ENCODE measurements at places on chromosomes 6 and 20. TPM values are rescaled to one million over a fixed set of nuclear protein-coding genes. Genes with fewer than 3 reads are reported as not detected.
A peak's percentile ranks its signal among the peaks of the same experiment; 100 is the strongest.

Gene RCAN2
- not detected for total RNA-seq

Gene FBXO9
- total RNA-seq = 42.7 TPM

Gene PHACTR3
- total RNA-seq = 0.26 TPM

Gene HCRTR2
- not detected for total RNA-seq

Gene CYP24A1
- 1.9 TPM for total RNA-seq

DNA sequence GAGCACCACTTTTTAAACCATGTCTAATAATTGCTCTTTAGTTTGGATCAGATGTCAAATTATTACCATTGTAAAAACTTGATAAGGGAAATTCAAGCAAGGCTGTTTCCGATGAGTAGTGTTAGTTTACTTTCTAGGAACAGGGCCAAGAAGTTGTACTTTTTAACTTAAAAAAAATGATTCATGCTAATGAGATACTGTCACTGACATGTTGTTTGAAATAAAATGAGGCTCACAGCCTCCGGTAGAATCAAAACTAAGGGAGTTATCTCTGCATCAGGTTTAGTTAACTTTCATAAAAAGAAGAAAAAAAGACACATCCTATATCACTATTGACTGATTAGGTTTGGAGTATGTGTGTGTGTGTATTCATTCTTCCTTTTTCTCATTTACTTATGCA, 55.2 kb upstream of the SUPT3H start:
- no peak for DNase-seq

GRCh38 chr6:13295576-13295975, 32.8 kb downstream of the TBC1D7 start:
- no peak for DNase-seq

DNA sequence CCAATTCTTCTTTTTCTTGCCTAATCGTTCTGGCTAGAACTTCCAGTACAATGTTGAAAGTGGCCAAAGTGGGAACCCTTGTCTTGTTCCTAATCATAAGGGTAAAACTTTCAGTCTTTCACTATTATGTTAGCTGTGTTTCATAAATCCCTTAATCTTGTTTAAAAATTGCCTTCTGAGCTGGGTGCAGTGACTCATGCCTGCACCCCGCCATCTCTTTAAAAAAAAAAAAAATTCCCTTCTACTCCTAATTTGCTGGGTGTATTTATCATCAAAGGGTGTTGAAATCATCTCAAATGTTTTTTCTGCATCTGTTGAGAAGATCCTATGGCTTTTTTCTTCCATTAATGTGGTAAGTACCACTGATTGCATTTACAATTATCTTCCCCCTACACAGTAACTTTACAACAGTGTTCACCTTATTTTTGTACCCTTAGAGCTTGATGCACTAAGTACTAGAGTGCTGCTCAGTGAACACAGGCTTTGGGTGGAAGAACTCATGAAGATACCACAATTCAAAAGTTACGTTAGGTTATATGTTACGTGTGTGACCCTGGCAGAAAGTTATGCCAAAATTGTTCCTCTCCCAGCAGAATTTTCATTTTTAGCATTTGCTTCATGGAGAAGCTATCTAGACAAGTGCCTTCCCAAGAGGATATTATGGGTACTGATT, 9.7 kb downstream of the SNRPB start:
- DNase-seq = no peak

- DNase-seq = no peak
Observed at GRCh38 chr6:34806738-34807453, 15.0 kb downstream of the BLTP3A start.

- no peak for DNase-seq
Observed at GRCh38 chr6:159103396-159104162, 58.8 kb upstream of the TAGAP start.

DNA sequence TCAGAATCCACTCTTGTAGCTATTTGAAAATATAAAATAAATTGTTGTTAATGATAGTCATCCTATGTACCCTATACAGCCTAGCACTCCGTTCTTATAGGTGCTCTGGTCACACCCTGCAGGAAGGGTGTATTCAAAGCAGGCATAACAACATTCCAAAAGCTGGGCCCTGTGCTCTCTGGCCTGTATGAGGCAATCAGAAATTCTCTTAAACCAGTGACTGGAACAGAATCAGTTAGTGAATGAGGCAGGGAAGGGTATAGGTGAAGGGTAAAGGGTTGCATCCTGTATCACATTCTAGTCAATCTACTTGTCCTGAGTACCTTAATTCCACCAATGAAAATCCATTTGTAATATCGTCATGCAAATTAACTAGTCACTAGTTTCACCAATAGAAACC, 154.5 kb upstream of the ZNF217 start:
- peak; percentile 94 for DNase-seq

GRCh38 chr6:106527979-106528378, 101.3 kb downstream of the RTN4IP1 start:
- DNase-seq = no peak

- no peak for DNase-seq
Observed at GRCh38 chr6:69138893-69139494, 503.9 kb downstream of the ADGRB3 start.

- no peak for DNase-seq
Observed at GRCh38 chr6:28808383-28808782, 115.4 kb downstream of the TRIM27 start.

GRCh38 chr20:23234311-23235078, 116.1 kb upstream of the NXT1 start:
- no peak for DNase-seq

GRCh38 chr6:65004283-65004682, 702.7 kb downstream of the EYS start:
- DNase-seq = no peak

GRCh38 chr6:36986704-36987047, 680 bp upstream of the MTCH1 start:
- no peak for DNase-seq

- no peak for DNase-seq
Observed at GRCh38 chr20:25324412-25324811, 66.2 kb downstream of the ABHD12 start.

GRCh38 chr6:3904518-3904917, 55.3 kb downstream of the FAM50B start:
- DNase-seq = no peak

DNA sequence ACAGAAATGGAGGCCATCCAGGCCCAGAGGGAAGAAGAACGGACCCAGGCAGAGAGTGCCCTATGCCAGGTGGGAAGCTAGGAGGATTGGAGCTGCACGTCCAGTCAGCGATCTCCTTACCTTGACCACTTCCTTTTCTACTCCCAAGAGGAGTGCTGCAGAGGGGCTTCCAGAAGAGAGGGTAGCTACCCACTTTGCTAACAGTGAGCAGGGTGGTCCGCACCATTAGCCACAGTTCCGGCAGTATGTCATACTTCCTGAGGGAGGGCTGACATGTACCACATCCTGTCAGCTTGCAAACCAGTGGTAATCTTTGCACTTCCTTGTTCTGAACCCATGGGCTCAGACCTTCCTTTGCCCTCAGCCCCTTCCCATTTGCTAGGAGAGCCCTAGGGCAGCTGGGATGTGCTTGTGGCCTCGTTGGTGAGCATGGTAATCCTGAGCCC, 35.4 kb downstream of the CEP250 start:
- no peak for DNase-seq

DNA sequence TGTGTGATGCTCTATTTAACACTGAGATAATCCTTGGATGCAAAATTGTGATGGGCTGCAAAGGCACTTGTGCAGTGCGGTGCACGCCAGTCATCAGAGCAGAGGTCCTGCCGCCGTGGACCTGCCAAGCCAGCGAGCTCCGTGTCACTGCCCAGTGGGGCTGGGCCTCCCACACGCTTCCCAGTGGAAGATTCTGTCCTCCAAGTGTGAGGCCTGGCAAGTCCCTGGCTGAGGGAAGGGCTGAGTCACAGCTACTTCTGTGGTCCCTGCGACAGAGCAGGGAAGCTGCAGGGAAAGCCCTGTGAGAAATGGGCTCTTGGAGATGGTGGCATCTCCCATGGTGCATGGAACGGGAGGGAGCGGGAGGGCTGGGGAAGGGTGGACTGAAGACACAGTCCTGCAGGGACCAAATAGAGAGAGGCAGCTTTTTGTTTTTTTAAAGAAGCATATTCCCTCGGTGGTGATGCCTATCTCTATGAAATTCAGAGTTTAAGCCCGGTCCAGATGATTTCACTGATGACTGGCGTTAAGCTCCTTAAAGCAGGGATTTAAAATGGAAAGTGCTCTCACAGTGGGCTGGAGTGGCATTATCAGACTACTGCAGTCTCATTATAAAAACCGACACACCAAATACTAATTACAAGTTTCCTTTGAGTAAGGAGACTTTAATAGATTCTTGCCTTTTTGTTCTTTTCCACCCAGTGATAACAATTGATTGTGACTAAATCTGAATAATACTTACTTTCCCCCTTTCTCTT, 413.7 kb downstream of the QKI start:
- DNase-seq = no peak

DNA sequence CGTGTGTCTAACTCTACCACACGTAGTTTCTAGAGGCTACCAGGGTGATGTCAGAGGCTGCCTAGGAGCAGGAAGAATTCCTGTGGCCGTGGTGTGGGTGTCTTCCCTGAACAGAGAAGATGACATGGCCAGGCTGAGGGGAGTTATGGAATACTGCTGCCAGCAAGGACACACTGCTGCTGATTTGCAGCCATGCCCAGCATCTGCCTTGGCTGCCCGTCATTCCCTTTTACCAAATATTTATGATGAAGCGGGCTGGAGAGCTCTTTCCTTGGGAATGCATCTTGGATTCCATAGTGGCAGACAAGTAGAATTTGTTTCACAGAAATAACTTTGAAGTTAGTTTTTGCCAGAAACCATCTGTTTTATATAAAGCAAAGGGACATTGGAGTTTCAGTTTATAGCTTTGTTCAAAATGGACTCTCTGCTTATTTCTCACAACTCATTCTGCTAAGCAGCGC, 80.8 kb upstream of the VSTM2L start:
- no peak for DNase-seq

Measured in HT-29 (cell line).